ENCODE measurements at places on chromosomes 7 and 10. TPM values are rescaled to one million over a fixed set of nuclear protein-coding genes. Genes with fewer than 3 reads are reported as not detected.

- no peak for DNase-seq
- H3K27me3 ChIP-seq = no peaks in the 10 kb centered on the region
These were observed 547.1 kb upstream of the ANKRD30A start for GRCh38 chr10:36578306-36578705.

GRCh38 chr7:49639068-49639593 is 134.3 kb upstream of the VWC2 start:
- H3K4me3 ChIP-seq = no peak overlapping the region
- no peaks in the 10 kb centered on the region for H3K36me3 ChIP-seq
- H3K27ac ChIP-seq = no peak overlapping the region
- DNase-seq = no peak

GRCh38 chr7:137539111-137539715 is 195.7 kb upstream of the PTN start:
- DNase-seq = no peak
- no peak overlapping the region for H3K4me3 ChIP-seq
- H3K4me1 ChIP-seq = no peaks in the 10 kb centered on the region
- no peaks in the 10 kb centered on the region for H3K36me3 ChIP-seq

GRCh38 chr7:2266911-2267310 is 24.9 kb downstream of the NUDT1 start:
- H3K36me3 ChIP-seq = peaks cover 72% of the 10 kb centered on the region
- H3K27ac ChIP-seq = no peak overlapping the region
- no peaks in the 10 kb centered on the region for H3K27me3 ChIP-seq
- no peak for DNase-seq
- H3K4me3 ChIP-seq = no peak overlapping the region

- H3K27ac ChIP-seq = no peak overlapping the region
- H3K36me3 ChIP-seq = no peaks in the 10 kb centered on the region
- no peaks in the 10 kb centered on the region for H3K4me1 ChIP-seq
- no peak for DNase-seq
These were observed 58.2 kb upstream of the NUPR2 start for GRCh38 chr7:56174346-56174874.

DNA sequence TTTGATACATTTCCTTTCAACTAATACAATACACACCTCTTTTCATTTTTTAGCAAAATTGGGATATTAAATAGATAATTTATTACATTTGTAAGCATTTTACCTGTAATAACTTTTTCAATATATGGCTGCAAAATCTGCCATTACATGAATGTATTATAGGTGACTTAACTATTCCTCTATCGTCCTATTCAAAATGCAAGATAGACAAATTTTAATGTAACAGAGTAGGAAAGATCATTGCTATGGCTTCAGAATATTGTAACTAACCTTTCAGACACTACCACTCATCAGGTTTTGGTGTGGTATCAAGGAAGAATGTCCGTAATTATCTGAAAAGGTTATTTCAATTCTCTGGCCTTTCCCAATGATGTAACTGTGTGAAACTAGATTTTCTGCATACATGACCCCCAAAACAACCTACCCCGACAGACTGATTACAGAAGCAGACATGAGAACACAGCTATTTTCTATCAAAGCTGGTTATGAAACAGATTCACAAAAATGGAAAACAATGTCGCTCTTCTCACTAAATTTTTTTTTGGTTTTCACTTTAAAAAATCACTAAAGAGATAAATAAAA is 211.2 kb downstream of the FAM107B start:
- H3K4me3 ChIP-seq = peak overlapping the region; percentile 68
- peak overlapping the region; percentile 87 for H3K27ac ChIP-seq
- H3K36me3 ChIP-seq = peaks cover 47% of the 10 kb centered on the region
- peaks cover 89% of the 10 kb centered on the region for H3K4me1 ChIP-seq
- no peaks in the 10 kb centered on the region for H3K27me3 ChIP-seq

DNA sequence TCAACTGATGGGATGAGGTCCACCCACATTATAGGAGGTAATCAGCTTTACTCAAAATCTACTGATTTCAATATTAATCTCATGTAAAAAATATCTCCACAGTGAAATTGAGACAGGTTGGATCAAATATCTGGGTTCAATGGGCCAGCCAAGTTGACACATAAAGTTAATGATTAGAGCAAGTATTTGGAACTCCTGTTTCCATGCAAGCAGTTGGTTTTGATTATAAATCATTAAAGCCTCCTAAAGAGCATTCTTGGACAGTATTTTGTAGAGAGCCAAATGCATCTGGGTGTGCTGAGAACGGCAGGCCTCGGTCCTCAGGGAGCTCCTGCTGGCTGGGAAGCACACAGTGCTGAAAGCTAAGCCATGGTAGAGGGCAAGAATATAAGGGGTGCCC is 126.9 kb upstream of the BTBD16 start:
- no peak overlapping the region for H3K4me3 ChIP-seq
- H3K27ac ChIP-seq = no peak overlapping the region
- no peak for DNase-seq
- H3K27me3 ChIP-seq = peaks cover 4% of the 10 kb centered on the region
- no peaks in the 10 kb centered on the region for H3K4me1 ChIP-seq
- no peaks in the 10 kb centered on the region for H3K36me3 ChIP-seq

ATOH7 gene
- not detected for total RNA-seq

DNA sequence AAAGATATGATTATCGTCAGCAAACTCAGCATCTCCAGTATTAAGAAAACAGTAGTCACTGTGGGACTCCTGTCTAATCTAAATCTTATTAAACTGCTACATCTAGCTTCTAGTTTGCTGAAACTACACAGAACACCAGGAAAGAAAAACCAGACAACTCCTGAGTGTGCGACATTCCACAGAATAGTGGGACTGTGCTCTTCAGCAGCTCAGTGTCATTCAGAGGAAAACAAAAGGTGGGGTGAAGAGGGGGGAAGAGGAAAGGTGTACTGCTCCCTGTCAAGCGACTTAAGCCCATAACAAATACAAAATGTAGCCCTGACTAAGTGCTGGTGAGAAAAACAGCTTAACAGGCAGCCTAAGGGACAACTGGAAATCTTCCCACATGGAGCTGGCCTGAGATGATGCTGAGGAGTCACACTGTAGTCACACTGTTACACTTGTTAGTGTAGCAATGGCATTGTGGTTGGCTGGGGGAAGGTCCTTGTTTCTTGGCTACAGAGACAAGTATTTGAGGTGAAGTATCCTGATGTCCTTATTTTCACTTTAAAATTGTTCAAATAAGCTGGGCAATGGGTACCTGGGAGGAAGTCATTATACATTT is 135.5 kb downstream of the USP6NL start:
- H3K4me1 ChIP-seq = peaks cover 9% of the 10 kb centered on the region
- no peak overlapping the region for H3K27ac ChIP-seq
- no peaks in the 10 kb centered on the region for H3K27me3 ChIP-seq
- no peak overlapping the region for H3K4me3 ChIP-seq
- no peak for DNase-seq

DNA sequence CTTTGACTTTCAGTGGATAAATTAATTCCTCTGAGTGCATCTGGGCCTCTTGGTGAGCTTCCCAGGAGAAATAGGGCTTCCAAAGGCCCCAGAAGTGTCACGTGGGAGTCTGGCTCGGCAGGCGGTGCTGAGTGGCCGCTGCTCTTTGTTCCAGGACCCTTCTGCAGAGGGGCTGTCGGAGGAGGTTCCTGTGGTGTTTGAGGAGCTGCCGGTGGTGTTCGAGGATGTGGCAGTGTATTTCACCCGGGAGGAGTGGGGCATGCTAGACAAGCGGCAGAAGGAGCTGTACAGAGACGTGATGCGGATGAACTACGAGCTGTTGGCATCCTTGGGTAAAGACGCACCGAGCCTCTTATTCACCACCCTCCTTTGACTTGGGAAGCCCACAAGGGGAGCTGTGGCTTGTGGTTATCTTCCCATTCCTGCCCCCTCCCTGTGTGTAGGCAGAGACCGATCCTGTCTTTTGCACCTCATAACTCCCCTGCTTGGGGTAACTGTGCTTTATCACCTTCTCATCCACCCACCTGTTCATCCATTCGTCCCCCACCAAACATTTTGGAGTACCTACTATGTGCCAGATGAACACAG is 11.9 kb downstream of the ZNF862 start:
- no peak overlapping the region for H3K4me3 ChIP-seq
- no peak for DNase-seq
- peaks cover 12% of the 10 kb centered on the region for H3K36me3 ChIP-seq
- H3K27ac ChIP-seq = no peak overlapping the region
- H3K4me1 ChIP-seq = peaks cover 15% of the 10 kb centered on the region

- no peaks in the 10 kb centered on the region for H3K36me3 ChIP-seq
- H3K4me1 ChIP-seq = no peaks in the 10 kb centered on the region
- H3K27me3 ChIP-seq = no peaks in the 10 kb centered on the region
- no peak for DNase-seq
- H3K27ac ChIP-seq = no peak overlapping the region
These were observed 108.4 kb downstream of the C10orf90 start for GRCh38 chr10:126561921-126562680.

GRCh38 chr7:151875942-151876898 is 695 bp downstream of the PRKAG2 start:
- peaks cover 3% of the 10 kb centered on the region for H3K36me3 ChIP-seq
- peak overlapping the region; percentile 97 for H3K4me3 ChIP-seq
- H3K27ac ChIP-seq = peak overlapping the region; percentile 91

GRCh38 chr10:63465293-63466143 is at the start of gene JMJD1C:
JMJD1C (minus strand) TSS chr10:63465977; CDS start chr10:63465662, 315 bp downstream.
- DNase-seq = peak; percentile 74
- H3K27ac ChIP-seq = peak within 1 kb of the TSS; percentile 92
- peaks cover 8% of the 10 kb centered on the region for H3K36me3 ChIP-seq
- peak within 1 kb of the TSS; percentile 97 for H3K4me3 ChIP-seq

SLC26A3 gene
- not detected for total RNA-seq

DNA sequence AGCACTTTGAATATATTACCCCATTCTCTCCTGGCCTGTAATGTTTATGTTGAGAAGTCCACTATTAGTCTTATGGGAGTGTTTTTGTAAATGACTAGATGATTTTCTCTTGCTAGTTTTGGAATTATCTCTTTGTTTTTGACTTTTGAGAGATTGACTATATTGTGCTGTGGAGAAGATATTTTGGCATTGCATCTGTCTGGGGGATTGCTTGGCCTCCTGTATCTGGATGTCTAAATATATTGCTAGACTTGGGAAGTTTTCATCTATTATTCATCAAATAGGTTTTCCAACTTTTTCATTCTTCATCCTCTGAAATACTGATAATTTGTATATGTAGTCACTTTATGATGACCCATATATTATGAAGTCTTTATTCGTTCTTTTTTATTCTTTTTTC is 277.1 kb upstream of the PCDH15 start:
- no peaks in the 10 kb centered on the region for H3K27me3 ChIP-seq
- no peaks in the 10 kb centered on the region for H3K36me3 ChIP-seq
- no peaks in the 10 kb centered on the region for H3K4me1 ChIP-seq
- no peak overlapping the region for H3K4me3 ChIP-seq
- no peak overlapping the region for H3K27ac ChIP-seq
- no peak for DNase-seq

DNA sequence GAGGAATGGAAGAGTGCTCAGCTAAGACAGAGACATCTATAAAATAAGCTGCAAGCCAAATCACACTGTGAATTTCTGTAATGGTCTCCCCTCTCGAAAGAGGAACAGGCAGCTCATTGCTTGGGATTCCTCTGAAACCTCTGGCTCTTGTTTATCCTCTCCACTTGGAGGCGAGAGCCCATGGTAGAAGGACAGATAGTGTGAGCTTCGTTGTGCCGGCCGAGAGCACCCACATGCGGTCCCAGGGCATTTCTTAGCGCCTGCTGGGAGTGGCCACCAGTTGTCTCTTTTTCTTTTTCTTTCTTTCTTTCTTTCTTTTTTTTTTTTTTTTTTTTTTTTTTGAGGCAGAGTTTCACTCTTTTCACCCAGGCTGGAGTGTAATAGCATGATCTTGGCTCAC is 26.2 kb downstream of the CNPY1 start:
- peaks cover 33% of the 10 kb centered on the region for H3K27me3 ChIP-seq
- no peak overlapping the region for H3K4me3 ChIP-seq
- H3K4me1 ChIP-seq = no peaks in the 10 kb centered on the region
- no peak overlapping the region for H3K27ac ChIP-seq

DNA sequence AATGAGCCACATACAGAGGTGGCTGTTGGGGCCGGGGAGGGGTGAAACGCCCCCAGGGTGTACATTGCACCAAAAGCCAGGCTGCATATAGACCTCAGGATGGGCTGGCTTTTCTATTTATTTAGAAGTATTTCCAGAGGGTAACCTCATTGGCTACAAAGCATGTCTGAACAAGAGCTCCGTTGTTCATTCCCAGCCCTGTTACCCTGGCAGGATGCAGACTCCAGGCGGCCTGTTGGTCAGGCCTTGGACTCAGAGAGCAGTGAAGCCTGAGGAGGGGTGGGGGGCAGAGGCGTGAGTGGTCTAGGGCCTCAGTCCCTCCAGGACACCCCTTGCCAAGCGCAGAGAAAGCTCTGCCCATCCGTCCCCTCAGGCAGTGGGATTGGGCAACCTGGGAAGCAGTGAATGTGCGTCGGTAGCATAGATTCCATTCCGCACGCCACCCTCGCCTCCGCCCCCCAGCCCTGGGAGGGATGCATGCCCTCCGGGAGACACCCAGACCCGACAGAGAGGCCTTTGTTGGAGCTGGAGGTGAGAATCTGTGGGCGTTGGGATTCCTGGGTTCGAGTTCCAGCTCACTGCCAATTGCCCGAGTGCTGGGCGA is 41.9 kb downstream of the TCF7L2 start:
- peaks cover 4% of the 10 kb centered on the region for H3K4me1 ChIP-seq
- H3K36me3 ChIP-seq = no peaks in the 10 kb centered on the region
- no peak overlapping the region for H3K27ac ChIP-seq
- DNase-seq = no peak
- H3K4me3 ChIP-seq = no peak overlapping the region
- H3K27me3 ChIP-seq = peaks cover 62% of the 10 kb centered on the region

DNA sequence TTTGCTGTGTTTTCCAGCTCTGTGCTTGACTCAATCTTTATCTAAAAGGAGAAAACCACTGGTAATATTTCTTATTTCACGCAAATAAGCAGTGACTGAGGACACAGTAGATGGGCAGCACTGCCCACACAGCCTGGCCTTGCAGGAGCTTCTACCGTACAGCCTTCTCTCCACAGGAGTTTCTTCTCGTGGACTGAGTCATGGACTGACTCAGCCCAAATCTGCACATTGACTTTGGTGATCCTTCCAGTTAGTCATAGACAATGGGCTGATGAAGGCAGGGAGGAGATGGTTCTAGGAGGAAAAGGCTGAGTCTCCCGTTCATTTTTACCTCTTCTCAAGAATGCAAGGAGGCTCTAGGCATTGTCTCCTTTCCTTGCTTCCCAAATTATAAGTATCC is 200.7 kb downstream of the RAPGEF5 start:
- no peak overlapping the region for H3K27ac ChIP-seq
- H3K36me3 ChIP-seq = peaks cover 4% of the 10 kb centered on the region
- no peaks in the 10 kb centered on the region for H3K4me1 ChIP-seq
- H3K4me3 ChIP-seq = no peak overlapping the region

DNA sequence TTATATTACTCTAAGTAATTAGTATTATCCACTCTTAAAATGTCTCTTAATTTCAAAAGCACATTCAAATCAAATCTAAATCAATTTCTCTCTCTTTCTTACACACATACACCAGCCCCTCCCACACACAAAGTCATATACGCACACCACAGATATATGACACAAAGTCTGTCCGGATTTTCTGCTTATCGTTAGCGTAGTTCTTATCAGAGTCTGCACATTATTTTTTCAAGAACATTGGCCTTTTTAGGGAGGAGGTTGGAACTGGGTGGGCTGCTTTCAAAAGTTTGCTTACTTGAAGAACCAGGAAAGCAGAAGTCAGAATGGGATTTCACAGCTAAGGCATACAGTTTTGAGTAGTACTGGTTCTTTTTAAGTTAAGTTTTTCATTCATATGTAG is 387.6 kb upstream of the CHRM2 start:
- no peak overlapping the region for H3K4me3 ChIP-seq
- H3K27ac ChIP-seq = no peak overlapping the region
- H3K36me3 ChIP-seq = no peaks in the 10 kb centered on the region
- no peaks in the 10 kb centered on the region for H3K27me3 ChIP-seq

CLEC2L gene
- total RNA-seq = not detected

Measured in activated B cell treated with CpG ODN at 0.5 μM for 24 hours (primary cell).